ENCODE measurements at places on chromosomes 6 and 20.

GRCh38 chr20:58433029-58433647, 44.1 kb downstream of the VAPB start:
- DNase-seq, result no peak

DNA sequence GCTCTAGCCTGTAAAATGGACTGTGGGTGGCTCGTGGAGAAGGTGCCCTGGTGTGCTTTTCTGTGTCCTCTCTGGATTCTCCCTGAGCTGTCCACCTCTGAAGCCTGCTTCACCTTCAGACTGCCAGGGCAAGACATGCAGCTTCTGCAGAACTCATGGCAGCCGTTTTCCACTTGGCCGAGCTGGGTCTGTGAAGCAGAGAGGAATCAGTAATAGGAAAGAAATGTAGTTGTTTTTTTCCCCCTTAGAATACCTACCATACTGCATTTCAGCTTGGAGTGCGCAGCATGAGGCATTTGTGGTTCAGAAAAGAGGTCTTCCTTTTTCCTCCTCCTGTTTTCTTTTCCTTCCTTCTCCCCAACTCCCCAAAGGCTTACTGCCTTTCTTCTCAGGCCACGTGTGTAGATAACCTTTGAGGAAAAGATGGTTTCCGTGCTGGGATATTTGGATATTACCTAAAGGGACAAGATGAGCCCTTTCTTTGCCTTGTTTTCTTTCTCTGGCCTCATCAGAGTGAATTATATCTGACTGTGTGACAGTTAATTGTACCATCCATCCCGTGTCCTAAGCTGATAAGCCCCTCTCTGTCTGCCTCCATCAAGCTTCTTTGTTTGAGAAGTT, 39.4 kb downstream of the RREB1 start:
- no peak for DNase-seq

- DNase-seq, result no peak
Observed at GRCh38 chr6:16737925-16738324, 23.3 kb downstream of the ATXN1 start.

DNA sequence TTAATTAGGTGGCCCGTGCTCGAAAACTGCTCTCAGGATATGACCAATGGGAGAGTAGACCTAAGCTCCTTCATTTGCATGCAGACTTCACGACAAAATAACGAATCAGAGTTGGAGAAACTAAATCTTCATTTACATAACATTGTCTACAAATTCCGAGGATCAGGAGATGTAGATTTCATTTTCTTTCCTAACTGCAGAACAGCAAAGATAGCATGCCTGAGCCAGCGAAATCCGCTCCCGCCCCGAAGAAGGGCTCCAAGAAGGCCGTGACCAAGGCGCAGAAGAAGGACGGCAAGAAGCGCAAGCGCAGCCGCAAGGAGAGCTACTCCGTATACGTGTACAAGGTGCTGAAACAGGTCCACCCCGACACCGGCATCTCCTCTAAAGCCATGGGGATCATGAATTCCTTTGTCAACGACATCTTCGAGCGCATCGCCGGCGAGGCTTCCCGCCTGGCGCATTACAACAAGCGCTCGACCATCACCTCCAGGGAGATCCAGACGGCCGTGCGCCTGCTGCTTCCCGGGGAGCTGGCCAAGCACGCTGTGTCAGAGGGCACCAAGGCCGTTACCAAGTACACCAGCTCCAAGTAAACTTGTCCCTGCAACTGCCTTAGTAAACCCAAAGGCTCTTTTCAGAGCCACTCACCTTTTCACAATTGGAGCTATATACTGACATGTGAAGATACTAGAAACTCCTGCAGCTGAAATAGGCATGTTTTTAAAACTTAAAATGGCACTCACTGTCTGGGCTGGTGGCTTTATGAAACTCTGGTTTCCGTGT, 96.5 kb downstream of the HFE start:
- peak; percentile 72 for DNase-seq

DNA sequence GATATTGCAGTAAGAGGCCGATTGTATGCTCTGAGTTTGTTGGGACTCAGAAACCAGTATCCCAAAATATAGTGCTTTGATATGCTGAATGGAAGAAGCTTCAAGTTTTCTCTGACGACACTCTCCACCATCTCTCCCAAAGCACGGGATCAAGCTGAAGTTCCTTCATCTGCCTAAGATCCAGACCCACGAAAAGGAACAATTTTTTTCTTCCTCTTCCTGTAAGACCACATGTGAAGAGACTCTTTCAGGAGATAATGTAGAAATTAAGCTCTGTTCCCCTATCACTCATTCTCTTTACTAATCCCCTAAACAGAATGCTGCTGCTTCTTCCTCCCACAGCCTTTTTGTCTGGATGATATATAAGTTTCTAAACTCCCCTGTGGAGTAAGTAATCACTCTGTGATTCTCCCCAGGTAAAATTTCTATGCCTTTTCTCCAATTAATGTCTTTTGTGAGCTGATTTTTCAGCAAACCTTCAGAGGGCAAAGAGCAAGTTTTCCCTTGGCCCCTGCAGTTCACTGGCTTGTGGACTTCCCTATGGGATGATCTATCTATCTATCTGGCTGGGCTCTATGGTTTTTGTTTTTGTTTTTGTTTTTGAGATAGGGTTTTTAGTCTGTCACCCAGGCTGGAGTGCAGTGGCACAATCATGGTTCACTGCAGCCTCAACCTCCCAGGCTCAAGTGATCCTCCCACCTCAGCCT, 13.5 kb upstream of the PNRC1 start:
- DNase-seq, result no peak

DNA sequence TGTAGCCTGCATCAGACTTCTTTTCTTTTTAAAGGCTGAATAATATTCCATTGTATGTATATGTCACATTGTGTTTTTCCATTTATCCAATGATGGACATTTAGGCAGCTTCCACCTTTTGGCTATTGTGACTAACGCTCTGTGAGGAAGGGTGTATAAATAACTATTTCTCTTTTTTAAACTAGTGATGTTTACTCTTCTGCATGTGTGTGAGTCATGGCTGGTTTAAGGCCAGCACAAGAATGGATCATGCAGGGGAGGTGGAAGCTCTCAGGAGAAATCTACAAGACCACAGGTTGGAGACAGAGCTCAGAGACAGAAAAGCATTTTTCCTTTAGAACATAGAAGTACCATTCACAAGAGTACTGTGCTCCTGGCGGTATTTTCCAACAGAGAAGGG, 307.2 kb downstream of the SOX4 start:
- DNase-seq, result no peak

GRCh38 chr6:3013486-3013885, 13.8 kb downstream of the NQO2 start:
- DNase-seq, result no peak

DNA sequence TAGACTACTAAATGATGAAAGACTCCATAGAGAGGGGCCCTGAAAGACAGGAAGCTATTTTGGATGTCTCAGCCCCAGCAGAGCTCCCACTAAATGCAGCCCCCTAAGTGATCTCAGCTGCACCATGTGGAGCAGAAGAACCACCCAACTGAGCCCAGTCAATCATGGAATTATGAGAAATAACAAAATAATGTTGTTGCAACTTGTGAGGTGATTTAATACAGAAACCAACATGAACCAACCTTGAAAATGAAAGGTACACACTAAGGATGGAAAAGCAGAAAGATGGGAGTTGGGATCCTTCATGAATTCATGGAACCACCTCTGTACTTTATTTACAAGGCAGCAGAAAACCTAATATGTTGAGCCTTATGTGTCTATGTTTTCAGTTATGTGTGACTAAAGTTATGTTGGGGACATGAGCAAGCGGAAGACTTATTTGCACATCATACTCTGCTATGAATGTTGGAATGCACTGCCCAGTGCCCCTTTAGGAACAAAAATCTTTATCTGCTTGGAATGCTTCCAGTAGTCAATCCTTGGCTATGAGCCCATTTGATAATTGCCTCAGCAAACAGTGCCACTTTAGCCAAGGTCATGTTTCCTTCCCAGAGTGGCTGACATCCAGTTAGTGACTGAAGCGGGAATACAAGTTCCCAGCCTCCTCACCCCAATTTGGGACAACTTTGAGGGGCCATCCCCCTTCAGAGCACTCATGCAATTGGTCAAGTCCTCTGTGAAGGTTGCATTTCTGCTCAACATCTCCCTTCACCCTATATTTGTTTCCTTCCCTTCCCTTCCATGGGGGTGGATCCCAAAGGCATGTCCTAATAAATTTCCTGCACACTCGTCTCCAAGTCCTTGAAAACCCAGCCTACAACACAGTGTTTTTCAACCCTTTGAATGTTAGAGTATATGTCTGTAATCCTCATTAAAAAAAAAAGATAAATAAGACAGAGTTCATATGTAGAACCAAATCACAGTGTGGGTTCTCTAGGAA, 18.4 kb downstream of the TP53RK start:
- DNase-seq, result no peak

DNA sequence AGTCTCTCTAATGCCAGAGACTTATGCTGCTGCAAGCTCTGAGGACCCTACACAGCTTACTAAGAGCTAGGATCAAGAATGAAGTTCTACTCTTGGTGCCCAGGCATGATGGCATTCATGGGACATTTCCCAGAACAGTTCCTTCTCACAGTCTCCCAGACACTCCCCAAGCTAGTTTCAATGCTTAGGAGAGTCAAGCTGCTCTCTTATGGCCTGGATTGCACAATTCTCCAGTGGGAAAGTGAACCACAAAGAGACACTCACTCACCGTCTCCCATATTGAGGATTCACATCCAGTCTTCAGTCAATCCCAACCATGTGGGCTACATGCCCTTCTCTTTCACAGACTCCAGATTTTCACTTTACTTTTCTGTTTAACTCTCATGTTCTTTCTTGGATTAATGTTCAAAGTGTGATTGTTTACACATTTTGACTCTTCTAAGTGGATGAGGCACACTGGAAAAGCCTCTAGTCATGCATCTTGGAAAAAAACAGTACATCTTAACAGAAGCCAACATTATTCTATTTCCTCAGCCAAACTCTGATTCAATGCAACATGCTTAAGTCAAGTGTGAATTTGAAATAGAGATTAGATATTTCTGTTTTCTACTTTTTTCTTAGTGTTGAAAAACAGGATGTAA, 447.8 kb upstream of the BTBD3 start:
- no peak for DNase-seq

- no peak for DNase-seq
Observed at GRCh38 chr20:32663335-32664011, 10.3 kb downstream of the C20orf203 start.

DNA sequence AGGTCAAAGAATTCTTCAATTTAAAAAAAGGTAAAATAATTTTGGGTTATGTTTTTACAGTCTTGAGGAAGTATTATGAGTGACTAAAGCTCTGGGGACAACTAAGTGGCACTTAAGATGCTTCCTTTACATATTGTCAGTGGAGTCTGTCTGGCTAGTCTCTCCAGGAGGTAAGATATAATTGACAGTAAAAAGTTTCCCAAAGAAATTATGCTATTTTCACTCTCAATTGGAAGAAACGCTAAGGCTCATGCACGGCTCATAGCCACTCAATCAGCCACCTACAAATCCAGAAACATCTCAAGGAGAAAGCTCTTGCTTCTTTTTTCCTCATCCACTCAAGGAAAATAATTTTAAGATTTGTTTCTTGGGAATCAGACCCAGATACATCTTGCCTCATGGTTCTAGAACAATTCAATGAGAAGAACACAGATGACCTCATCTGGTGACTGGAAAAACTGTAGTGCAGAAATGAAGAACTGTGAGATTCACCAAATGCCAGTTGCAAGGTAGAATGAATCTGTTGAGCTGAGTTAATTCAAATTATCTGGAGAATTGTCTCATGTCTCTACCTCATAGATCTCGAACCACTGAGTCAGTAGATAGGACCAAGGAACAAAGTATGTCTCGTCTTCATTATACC, 252.9 kb downstream of the TPBG start:
- DNase-seq, result no peak

- no peak for DNase-seq
Observed at GRCh38 chr6:53852805-53853204, 58.0 kb downstream of the LRRC1 start.

GRCh38 chr6:118810420-118811027, 83.4 kb upstream of the ASF1A start:
- DNase-seq, result peak; percentile 3

DNA sequence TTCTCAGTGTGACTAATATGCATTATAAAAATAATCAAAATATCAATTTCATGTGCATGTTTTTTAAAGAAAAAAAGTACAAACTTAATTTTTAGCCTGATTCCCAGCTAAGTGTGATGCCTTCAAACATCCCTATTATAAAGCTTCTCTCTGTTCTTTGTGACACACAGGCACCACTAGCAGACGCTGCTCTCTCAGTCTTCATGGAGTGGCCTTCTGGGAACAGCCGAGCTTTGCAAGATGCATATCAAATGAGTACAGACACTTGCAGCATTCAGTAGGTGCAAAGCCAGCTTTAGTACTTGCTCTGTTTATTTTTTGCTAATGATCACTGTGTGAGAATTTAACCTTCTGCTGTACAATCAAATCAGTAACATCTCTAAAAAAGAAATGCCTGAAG, 340.0 kb downstream of the ADGRB3 start:
- no peak for DNase-seq

DNA sequence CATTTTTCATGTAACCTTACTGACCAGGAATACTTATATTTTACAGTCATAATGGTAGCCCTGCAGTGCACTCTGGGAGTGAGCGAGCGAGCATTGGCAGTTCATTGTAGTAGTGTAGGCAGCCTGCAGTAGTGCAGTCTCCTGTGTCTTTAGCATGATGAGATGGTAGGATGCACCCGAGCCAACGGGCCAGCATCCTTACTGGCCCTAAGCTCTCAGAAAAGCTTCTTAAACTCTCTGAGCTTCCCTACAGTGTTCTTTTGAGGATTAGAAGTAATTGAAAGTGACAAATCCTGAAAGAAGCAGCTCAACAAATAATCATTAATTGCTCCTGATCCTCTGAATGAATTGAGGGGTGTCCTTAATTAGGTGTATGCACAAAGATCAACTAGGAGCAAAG, 20.9 kb downstream of the SLC9A8 start:
- DNase-seq, result no peak

DNA sequence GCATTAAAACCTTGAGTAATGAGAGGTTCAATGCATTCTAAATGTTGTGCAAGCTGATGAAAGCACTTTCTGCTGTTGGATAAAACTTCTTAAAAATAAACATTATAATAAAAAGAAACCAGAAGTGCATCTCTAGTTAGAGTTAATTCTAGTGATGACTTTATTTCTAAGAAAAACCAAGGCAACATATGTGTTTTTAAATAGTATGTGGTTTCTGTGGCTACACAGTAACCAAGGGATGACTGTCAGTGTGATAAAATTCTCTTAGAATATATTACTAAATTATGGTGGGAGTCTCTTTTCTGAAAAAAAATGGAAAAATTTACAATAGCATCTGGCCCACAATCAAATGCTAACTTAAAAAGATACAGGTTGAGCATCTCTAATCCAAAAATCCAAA, 117.0 kb downstream of the ME1 start:
- DNase-seq, result no peak

DNA sequence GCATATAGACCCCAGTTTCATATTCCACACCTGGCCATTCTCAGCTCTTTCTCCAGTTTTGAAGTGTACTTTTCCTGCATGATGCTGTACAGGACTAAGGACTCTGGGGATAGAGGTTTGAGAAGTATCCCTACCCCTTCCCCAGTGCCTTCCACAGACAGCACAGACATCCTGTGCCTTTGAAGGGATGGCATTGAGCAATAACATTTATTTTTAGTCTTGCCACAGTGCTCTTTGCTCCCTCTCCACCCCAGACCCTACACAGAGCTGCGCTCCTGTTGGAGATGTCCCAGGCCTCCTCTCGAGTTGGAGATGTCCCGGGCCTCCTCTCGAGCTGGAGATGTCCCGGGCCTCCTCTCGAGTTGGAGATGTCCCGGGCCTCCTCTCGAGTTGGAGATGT, 275.8 kb downstream of the FARS2 start:
- no peak for DNase-seq

GRCh38 chr6:36154286-36154685, 24.0 kb downstream of the MAPK13 start:
- DNase-seq, result no peak

All from stimulated activated naive CD4-positive, alpha-beta T cell (primary cell).